Activated T-helper 1 cell treated with Interleukin-2 at 50 U/mL for 16 hours (primary cell): ENCODE measurements at places on chromosomes 3 and 15.

- DNase-seq, result no peak
Measured at GRCh38 chr3:129934234-129935123, 40.0 kb upstream of the TRH start.

- no peak for DNase-seq
Measured at GRCh38 chr3:195297446-195297845, 26.5 kb upstream of the XXYLT1 start.

- no peak for DNase-seq
Measured at GRCh38 chr3:151845306-151845905, 28.0 kb upstream of the SUCNR1 start.

DNA sequence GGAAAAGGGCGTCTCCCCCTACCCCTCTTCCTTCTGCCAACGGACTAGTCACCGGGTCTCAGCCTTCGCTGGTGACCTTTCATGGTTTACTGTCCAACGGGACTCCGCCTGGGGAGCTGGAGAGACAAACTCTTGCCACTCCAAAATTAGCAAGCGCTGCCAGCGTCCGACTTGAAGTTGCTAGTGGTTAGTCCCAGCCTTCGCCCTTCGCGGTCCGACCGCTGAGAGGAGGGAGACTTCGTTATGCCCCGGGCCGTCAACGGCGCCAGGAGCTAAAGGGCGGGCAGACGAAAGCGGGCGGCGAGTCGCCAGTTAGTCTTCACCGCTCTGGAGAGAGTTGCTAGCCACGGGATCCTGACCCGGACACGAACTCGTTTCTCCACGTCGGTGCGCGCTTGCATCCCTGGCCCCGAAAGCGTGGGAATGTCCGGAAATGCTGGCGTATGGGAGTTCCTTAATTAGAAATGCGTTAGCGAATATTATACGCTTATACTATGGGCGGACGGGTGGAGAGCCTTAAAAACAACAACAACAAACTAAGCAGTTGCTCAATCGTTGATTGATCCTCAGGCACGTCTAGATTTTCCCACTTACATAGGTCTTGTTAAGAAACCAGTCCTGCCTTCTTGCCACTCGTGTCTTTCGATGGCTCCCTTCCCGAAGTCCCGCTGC lies 716 bp downstream of the SMC4 start:
- no peak for DNase-seq

- DNase-seq, result no peak
Measured at GRCh38 chr15:69451951-69452691, 497 bp upstream of the RPLP1 start.

GRCh38 chr3:29226706-29227105 lies 54.2 kb upstream of the RBMS3 start:
- DNase-seq, result no peak

DNA sequence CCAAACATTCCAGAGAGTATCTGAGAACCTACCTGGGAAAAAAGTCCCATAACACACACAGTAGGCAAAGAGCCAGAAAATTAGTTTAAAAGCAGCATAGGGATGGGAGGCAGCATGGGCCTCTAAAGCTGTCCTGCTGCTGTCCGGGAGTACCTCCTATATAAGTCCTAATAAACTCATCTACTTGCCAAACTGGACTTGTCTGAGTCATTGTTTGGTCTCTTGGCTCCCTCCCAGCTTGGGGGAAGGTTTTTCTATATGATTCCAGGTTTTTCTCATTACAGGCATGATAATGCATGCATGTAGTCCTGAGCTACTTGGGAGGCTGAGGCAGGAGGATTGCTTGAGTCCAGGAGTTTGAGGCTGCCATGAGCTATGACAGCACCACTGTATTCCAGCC lies 17.5 kb upstream of the HACD2 start:
- DNase-seq, result no peak
